ENCODE measurements at places on chromosomes 5 and 9.

DNA sequence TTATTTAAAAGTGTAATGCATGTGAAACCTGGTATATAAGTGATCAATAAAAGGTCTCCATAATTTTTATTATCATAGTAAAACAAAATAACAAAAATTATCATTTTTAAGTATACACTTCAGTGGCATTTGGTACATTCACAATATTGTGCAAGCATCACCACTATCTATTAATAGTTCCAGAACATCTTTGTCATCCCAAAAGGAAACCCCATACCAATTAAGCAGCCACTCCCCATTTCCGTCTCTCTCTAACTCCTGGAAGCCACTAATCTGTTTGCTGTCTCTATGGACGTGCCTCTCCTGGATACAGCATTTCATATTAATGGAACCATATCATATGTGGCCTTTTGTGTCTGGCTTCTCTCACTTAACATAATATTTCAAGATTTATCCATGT is 7.6 kb downstream of the OLFML2A start:
- DNase-seq: no peak

GRCh38 chr5:168274406-168274805 is 17.0 kb upstream of the WWC1 start:
- no peak for DNase-seq

- no peak for DNase-seq
Observed at GRCh38 chr9:128144239-128145181, 4.7 kb upstream of the LCN2 start.

GRCh38 chr9:135574943-135575342 is 13.4 kb downstream of the PAEP start:
- no peak for DNase-seq

- no peak for DNase-seq
Observed at GRCh38 chr9:117783828-117784227, 79.6 kb downstream of the TLR4 start.

DNA sequence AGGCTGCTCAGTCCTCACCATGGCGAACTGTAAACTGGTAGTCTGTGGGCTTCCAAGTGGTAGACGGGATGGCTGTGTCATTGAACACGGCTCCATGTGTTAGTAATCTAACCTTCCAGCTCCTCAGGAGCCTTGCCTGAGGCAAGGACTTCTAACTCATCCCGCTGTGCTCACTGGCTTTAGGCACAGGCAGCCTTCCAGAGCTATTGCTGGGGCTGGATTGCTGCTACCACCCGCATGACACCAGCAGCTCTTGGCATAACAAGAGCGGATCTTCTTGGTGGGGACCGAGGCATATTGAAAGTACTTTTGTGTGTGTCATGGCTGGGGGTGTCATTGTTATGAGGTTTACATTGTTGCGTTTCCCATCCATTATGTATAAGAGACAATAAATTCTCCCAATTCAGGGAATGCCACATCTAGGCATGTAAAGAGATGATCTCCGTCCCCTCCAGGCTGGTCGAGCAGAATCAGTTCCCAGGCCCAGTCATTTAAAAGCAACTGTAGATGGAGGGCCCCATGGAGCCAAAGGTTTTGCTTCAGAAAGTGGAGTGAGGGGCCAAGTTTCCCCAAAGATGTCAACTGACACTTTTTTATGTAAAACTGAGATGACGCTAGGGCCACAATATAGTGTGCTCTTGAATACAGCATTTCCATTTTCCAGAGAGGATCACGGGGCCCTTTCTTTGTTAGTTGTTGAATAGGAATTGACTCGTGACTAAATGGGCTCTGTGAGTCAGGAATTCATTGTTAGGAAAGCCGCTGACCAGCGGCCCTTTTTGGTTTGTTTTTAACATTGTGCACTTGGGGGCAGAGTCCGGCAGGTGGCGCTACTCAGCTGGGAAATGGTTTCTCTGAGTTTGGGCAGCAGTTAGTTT is 759.5 kb downstream of the TAF11L14 start:
- DNase-seq: peak; percentile 13

GRCh38 chr9:92965061-92965758 is 17.9 kb downstream of the FGD3 start:
- no peak for DNase-seq

DNA sequence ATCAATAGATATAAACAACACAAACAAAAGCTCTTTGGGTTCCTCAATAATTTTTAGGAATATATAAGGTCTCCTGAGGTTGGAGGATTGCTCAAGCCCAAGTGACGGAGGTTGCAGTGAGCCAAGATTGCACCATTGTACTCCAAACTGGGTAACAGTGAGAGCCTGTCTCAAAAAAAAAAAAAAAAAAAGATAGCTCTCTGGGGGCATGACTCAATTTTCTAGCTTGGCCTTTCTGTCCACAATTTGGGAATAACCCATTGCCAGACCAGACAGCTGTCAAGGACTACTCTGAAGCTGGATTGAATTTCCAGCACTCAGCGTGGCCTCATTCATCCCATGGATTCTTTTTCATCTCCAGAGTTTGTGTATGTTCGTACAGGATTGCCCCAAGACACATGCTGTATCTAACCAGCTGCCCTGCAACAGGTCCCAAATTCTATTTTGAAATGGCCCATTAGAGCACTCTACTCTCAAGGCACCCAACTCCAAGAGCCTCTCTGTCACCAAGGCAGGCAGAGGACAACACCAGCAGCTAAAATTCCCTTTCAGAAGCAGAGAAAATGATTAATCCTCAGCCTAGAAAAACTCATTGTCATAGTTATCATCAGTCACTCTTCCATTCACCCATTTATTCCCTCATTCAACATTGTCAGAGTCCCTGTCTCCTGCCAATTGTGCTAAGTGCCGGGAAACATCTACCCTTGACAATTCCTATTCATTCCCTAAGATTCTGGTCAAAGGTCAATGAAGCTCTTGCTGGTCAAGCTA is 8.7 kb downstream of the FAM193B start:
- peak; percentile 81 for DNase-seq

- DNase-seq: peak; percentile 31
Observed at GRCh38 chr5:175814691-175815090, 56.7 kb upstream of the CPLX2 start.

DNA sequence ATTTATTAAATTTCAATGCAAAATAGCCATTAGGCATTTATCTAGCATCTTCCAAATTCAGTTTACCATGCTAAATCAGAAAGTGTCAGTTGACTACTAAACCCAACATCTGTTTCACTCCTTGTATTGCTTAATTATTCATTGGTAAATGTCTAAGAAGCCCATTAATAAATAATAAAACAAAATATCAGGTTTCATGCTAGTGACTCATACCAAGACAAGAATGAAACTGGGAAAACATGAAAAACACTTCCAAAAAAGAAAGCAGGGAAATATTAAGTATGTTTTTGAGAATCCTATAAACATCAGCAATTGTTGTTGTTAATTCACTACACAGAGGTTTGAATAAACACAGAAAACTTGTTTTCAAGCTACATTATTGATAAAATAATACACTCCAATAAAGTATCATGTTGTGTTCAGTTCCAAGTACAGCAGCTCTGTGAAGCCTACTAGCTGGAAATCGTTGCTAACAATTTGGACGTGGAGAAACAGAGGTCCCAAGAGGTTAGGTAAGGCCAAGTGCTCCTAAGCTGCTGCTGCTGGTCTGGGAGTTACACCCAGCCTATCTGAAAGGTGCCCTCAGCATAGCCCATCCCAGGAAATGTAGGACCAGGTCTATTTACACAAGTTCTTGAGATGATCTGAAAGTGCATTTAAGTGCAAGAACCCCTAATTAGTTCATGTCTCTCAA is 78.8 kb downstream of the GNAQ start:
- peak; percentile 20 for DNase-seq

- DNase-seq: no peak
Observed at GRCh38 chr5:16965581-16965980, 29.5 kb upstream of the MYO10 start.

DNA sequence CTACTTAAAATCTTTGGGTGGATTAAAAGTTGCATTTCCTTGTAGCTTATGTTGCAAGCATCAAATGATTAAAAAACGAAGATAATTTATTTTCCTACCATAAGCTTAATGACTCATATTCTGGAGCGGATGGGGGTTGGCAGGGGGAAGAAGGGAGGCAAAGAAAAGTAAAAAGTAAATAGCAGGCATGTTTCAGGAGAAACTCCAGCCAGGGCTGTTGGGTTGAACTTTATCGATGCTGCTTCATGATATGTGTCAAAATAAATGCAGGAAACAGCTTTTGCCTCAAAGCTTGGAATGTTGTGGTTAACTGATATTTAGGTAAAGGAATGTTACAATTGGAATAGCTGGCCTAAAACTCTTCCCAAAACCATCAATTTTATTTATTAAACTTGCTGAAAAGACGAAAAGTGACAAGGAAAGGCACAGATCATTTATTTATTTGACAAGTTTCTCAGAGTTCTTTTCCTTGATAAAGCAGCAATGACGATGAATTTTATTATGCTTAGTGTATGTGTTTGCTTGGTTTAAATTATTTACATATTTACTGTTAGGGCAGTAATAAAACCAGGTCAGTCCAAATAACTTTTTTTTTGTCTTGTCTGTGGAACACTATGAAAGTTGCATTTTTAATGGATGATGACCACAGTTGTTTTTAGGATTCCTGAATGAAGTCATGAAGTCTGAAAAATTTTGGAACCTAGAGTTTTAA is 177.9 kb downstream of the PCSK1 start:
- peak; percentile 98 for DNase-seq

DNA sequence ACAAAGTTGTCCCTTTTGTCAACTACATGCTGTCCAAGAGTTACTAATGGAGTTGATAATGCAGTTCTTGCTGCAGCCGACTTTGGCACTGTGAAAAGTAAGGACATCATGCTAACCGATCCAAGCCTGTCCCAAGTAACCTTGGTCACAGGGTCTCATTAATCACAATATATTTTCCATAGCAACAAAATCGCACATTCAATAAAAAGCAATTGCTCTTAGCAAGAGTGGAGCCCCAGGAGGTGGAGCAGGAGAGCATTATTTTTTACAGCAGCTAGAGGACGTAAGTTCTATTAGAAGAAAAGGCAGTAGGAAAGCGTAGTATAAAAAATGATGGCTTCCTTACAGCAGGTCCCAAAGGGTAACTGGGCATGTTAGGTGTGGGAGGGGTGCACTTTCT is 570.3 kb downstream of the EBF1 start:
- DNase-seq: no peak

DNA sequence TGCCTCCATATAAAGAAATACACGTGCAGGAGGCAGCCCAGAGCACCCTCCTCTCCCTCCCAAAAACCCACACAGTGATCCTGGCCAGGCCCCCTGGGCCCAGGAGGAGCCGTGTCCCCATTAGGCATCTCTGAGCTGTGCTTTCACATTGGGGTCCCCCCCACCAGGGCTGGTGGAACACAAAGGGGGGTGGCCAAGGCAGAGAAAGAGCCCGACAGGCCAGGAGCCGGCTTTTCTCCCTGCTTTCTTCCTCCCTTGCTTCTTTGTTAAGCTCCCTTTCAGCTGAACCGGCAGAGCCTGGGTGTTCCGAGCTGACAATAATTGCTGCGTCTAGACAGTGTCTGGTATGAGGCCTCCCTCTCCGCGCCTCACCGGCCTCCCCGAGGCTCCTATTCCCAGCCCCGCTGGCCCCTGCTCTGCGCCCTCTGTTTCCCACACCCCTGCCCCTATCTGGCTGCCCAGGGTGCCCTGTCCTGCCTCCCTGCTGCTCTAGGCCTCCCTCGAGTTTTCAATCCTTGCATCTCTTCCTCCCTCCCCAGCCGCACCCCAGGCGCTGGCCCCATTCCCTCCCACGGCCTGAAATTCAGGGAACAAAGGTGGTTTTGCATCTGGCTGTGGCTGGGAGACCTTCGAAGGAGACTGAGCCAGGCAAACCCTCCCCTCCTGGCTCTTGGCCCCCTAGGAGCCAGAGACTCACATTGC is 120.6 kb downstream of the C9orf50 start:
- DNase-seq: no peak

GRCh38 chr5:32193591-32193990 is 19.5 kb upstream of the GOLPH3 start:
- peak; percentile 67 for DNase-seq

DNA sequence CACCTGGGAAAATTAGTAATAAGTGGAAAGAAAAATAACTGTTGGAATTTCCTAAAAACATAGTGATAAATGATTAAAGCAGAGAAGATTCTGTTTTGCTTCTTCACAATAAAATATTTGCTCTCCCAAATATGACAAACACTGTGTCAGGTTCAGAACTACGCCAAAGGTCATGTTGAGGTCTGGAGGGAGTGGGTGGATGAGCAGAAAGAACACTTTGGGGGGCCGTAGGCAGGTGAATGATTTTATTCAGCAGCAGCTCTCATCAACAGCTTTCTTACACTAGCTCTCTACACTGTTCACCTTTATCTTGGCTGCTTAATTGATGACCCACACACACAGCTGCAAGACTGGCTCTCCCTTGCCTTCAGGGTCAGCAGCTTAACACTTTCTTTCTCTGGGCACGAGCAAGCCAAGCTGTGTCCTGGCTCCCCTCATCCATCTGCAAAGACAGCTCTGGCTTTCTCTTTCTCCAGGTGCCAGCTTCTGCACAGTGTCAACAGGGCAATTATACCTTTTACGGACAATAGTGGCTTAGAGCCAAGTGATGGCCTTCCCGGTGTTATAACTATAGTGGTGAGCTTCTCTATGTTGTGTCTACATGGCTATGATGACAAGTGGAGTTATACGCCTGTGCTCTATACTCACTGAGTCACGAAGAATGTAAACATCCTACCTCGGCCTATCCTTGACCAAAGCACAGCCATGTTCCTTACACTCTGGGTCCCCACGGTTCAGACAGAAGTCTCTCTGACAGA is 18.9 kb upstream of the GPX8 start:
- no peak for DNase-seq

DNA sequence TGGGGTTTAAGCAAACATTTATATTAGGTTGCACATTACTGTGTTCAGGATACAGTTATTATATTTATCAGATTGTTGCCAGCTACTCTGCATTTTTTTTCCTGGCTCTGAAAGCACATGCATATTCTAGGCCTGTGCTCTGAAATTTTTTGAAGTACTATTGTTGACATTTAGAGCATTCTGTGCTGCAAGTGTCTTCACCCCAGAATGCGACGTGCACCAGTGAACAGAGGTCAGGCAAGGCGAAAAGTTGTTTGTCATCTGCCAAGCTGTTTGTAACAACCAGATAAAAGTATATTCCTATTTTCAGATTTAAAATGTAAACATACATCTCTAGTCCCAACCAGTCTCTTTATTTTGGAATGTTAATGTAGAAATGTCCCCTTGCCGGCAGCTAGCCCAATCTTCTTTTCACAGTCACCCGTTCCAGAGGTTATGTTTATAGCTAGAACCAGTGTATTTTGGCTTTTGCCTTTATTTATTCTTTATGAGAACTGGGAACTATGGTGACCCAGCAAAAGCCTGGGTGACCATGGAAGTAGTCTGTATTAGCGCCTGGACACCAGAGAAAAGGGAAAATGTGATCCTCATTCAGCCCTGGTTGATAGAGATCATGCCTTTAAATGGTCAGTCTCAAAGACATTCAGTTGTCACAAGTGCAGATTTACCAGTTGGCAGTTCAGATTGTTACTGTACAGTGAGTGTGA is 84.6 kb downstream of the NDUFAF2 start:
- no peak for DNase-seq

- no peak for DNase-seq
Observed at GRCh38 chr9:22228542-22228941, 218.1 kb upstream of the DMRTA1 start.

DNA sequence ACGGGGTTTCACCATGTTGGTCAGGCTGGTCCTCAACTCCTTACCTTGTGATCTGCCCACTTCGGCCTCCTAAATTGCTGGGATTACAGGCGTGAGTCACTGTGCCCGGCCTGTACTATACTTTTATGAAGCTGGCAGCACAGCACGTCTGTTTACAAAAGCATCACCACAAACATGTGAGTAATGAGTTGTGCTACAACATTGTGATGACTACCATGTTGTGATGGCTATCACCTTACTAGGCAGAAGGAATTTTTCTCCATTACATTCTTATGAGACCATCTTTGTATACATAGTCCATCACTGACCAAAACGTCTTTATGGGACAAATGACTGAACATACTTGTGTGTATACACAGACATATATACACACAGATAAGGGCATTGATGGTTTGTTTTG is 1019.0 kb downstream of the CDH18 start:
- DNase-seq: no peak

Data from fibroblast of skin of left biceps (primary cell).